ENCODE measurements at places on chromosomes 4 and X.

- DNase-seq = no peak
Measured at GRCh38 chr4:7226439-7226838, 34.1 kb downstream of the SORCS2 start.

GRCh38 chr4:19579608-19580007, 672.1 kb upstream of the SLIT2 start:
- DNase-seq = no peak

GRCh38 chrX:153628665-153629064, 18.3 kb upstream of the DUSP9 start:
- DNase-seq = no peak

DNA sequence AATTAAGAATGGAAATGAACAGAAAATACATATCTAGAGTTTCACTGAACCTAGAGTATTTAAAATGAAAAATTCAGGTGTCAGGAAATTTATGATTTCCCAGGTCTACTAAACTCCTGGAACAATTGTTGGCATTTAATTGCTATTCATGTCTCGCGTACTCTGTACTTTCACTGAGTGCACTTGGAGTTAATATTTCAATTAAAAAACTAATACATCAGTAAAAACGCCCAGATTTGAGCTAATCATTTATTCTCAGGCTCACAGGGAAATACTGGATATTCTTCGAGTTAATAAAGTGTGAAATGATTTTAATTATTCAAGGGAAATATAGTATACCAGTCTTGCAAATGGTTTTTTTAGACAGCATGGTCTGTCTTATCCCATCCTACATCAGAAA, 125.9 kb downstream of the CHRNA9 start:
- no peak for DNase-seq

DNA sequence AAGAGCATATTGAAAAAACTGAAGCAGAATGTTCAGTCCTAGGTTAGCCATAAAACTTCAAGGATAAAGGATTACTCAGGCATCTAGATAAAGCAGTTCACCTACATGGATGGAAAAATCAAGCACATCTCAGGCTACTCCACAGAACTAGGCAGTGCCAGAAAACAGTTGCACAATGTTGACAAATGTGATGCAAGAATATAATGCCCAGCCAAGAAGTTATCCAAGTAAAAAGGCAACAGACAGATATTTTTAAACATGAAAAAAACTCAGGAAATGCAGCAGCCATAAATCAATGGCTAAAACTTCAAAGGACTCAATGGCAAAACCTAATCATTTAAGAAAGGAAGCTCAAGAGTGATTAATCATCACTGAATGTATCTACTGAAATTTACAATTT, 456.0 kb upstream of the FAM241A start:
- DNase-seq = no peak

DNA sequence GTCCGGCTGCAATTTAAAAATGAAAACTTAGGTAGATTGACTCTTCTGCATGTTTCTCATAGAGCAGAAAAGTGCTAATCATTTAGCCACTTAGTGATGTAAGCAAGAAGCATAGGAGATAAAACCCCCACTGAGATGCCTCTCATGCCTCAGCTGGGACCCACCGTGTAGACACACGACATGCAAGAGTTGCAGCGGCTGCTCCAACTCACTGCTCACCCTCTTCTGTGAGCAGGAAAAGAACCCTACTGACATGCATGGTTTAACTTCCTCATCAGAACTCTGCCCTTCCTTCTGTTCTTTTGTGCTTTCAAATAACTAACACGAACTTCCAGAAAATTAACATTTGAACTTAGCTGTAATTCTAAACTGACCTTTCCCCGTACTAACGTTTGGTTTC, 41.0 kb downstream of the MAP7D3 start:
- DNase-seq = no peak

DNA sequence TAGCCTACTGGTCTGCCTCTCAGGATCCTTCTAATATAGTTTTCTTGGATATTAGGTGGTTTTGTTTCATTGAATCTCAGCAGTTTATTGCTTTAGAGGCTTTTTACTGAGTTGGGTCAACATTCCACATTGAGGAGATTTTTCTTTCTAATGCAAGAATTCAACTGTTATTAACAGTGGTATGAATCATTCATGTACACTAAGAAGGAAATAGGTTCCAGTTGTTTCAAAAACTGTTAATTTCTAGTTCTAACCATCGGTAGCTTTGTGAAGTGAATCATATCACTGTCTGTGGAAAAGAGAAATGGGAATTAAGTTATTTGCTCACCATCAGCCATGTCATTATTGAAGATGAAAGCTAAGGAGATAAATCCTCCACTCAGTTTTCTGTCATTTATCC, 331.5 kb downstream of the RPA4 start:
- no peak for DNase-seq

- no peak for DNase-seq
Measured at GRCh38 chrX:26631385-26631784, 415.4 kb downstream of the MAGEB5 start.

- no peak for DNase-seq
Measured at GRCh38 chrX:23883737-23884354, 23.9 kb downstream of the APOO start.

- DNase-seq = no peak
Measured at GRCh38 chrX:56268888-56269287, 36.7 kb downstream of the KLF8 start.

GRCh38 chr4:68346461-68346860, 3.4 kb downstream of the YTHDC1 start:
- no peak for DNase-seq

- no peak for DNase-seq
Measured at GRCh38 chrX:154063234-154063633, 34.3 kb downstream of the MECP2 start.

GRCh38 chrX:9919632-9920172, 47.5 kb upstream of the CLDN34 start:
- no peak for DNase-seq

DNA sequence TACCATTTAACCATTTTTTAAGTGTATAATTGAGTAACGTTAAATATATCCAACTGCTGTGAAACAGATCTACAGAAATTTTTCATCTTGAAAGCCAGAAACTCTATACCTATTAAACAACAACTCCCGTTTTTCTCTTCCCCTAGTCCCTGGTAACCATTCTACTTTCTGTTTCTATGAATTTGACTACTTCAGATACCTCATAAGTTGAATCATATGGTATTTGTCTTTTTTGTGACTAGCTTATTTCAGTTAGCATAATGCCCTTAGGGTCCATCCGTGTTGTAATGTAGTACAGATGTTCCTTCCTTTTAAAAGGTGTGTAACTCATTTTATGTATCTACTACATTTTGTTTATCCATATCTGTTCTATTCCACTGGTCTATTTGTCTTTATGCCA, 48.7 kb downstream of the STAG2 start:
- DNase-seq = no peak

- no peak for DNase-seq
Measured at GRCh38 chr4:20696815-20697214, 3.4 kb upstream of the PACRGL start.
